Chondrocyte (in vitro differentiated cells): ENCODE measurements at places on chromosomes 4 and X. TPM values are rescaled to one million over a fixed set of nuclear protein-coding genes. Genes with fewer than 3 reads are reported as not detected.

DNA sequence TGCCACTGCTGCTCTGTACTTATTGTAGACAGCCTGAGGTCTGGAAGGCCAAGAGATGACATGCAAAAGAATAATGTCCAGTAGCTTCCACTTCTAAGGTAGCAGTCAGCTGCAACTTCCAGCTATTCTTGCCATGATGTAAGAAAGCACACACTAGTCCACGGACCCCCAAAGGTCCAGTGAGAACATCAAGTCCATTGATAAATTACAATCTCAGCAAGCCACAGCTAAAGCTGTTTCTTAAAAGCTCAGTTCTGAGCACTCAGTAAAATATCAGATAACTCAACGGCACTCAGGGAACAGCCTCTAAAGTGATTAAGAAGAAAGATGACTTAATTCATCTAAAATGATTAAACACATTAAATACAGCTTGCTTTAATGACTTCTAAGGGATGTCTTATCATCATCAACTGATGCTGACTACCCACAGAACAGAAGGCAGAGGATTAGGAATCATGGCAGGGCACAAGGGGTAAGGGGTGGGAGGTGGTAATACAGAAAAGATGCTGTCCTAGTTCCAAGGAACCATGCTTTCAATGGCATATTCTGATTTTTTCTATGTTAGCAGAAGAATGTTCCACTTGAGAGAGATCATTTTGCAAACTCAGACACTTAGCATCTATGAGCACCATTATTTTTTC, 99.1 kb upstream of the CBR4 start:
- no peak for DNase-seq

The ATP5ME gene
- 240 to 279 TPM (median 256 TPM) in 3 replicates for total RNA-seq

DNA sequence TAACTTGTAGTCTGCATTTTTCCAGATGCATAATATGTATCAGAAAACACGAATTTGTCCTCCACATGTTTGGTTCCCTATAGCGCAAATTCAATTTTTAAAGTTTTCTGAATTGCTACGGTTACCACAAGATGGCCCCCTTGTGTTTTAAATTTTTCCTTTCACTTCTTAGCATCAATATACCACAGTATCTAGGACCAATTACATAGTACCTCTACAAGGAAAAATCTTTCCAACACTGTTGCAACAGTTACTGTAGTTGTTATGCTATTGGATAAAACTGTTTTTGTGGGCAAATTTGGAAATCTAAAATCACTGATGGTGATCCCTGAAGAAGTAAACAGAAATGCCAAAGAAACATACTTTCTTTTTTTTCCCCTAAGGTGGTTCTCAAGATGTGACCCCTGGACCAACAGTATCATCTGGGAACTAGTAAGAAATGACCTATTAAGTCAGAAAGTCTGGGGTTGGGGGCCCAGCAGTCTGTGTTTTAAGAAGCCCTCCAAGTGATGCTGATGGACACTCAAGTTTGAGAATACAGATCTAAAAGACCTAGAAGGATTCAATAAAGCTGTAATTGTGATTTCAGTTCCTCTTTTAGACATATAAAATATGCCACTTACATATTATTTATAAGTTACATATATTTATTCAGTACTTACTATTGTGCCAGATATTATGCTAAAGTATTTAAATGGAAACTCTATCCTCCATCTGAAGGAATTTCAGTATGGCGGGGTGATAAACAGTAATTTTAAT, 3.1 kb downstream of the ZGRF1 start:
- DNase-seq, result no peak

- peak; percentile 79 for DNase-seq
These were observed 1.5 kb upstream of the NR3C2 start for GRCh38 chr4:148443512-148444295.

- no peak for DNase-seq
These were observed 49.4 kb upstream of the PRR32 start for GRCh38 chrX:126770179-126770578.
